ENCODE measurements at places on chromosomes 1 and 21.

- DNase-seq = no peak
These were observed 48.2 kb upstream of the ACTRT2 start for GRCh38 chr1:2972879-2973575.

- DNase-seq = peak; percentile 36
These were observed 115.6 kb downstream of the PGBD5 start for GRCh38 chr1:230310381-230311163.

DNA sequence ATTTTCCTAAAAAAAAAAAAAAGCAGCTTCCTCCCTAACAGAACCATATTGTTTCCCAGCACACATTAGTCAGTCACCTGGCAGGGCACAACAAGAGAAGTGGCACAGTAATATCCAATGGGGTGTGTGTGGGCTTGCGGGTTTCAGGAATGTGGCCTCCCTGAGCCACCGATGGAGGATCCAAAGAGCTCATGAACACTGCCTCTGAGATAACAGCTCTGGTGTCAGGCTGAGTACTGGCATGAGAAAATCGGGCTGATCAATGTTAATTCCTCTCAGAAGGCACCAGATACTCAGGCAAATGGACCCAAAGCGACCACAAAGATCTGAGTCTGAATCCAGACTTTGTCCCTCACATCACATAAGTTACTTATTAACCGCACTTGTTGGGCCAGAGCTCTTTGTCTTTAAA is 2.2 kb upstream of the LYPD8 start:
- no peak for DNase-seq

DNA sequence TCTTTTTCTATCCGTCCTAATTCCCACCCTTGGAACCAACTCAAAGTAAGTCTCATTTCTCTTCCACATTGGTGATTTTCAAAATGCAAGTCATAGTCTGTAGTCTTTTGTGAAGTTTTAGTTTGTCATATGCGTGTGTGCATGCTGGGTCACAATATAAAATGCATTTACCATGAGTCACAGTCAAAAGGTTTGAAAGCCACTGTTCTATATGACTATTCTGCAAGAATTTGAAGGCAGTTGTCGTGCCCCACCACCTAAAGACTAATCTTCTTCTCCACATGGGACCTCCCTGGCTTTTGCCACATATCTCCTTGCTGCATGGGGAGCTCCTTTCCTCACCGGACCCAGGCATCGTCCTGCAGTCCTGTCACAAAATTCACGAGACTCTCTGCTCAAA is 1.6 kb downstream of the STPG1 start:
- DNase-seq = no peak

GRCh38 chr21:26717146-26717739 is 128.0 kb downstream of the ADAMTS1 start:
- DNase-seq = peak; percentile 16

GRCh38 chr1:43464681-43465504 is 11.2 kb upstream of the HYI start:
- DNase-seq = no peak

DNA sequence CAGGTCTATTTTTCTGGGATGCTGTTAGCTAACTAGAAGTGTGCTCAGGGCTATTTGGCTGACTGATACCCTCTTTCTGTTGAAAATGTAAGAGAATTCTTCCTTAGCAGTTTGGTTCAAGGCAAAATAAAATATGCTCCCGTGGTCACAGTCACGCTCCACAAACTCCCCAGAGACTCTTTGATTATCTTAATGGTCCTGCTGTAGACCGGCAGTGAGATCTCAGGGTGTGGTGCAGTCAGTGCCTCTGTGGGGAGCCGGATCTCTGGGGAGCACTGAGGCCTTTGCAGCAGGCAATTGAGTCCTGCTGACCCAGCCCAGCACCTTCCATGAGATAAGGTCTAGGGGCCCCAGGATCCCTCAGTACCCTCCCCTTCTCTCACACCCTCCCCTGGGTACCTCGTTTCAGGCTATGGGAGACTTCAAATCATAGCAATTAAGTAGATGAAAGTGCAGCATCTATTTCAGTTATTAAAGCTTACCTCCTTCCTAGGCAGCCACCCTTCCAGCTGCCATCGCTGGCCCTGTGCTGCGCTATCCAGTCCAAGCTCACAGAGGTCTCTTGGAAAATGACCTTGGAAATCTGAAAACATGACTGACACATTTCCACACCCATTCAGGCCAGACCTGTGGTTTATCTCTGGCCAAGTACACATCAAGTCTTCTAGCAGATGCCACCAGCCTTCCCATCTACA is 98.1 kb downstream of the SEC16B start:
- DNase-seq = no peak

- no peak for DNase-seq
These were observed 72.2 kb downstream of the PLEKHA6 start for GRCh38 chr1:204287466-204287891.

GRCh38 chr1:118615066-118615465 is 373.1 kb downstream of the TBX15 start:
- DNase-seq = no peak

- no peak for DNase-seq
These were observed 199.0 kb downstream of the PDE4B start for GRCh38 chr1:65991694-65992093.

DNA sequence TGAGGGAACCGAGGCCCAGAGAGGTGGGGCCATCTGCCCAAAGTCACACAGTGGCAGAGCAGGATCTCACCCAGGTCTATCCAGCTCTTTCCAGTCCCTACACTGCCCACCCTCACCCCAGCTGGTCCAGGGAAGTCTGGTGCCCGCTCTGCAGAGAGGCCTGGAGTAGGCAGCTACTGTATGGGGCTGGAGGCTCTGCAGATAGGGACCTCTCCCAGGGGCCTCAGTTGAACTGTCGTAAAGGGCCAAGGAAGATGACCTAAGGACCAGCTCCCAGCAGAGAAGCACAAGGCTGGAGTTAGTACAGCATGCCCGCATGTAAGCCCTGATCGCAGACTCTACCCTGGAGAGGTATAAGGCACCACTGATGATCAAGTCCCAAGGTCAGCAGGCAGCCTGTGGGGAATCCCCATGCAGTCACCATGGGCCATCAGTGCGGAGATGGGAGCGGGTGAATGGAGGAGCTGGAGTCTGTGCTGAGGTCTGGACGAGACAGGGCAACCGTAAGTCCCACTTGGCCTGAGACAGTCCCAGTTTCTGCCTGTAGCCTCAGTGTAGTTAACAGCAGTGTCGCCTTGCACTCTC is 320.2 kb downstream of the MATN1 start:
- no peak for DNase-seq

- no peak for DNase-seq
These were observed 16.1 kb upstream of the ETV3 start for GRCh38 chr1:157154291-157154690.

DNA sequence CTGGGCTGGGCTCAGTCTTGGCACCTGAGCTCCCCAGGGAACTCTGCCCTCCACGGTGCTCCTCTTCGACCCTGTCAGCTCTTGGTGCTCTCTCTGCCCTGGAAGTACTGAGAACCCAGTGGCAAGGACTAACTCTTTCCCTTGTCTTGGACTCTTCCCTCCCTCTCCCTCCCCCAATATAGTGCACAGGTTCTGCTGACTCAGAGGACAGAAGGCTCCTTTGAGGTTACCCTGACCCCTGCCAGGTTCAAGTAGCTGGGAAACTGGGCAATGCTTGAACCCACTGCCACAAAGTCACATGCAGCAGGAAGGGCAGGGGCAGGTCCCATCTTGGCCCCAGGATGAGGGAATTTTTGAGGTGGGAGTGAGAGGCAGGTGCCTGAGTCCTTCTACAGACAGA is 20.3 kb downstream of the KCNQ4 start:
- no peak for DNase-seq

DNA sequence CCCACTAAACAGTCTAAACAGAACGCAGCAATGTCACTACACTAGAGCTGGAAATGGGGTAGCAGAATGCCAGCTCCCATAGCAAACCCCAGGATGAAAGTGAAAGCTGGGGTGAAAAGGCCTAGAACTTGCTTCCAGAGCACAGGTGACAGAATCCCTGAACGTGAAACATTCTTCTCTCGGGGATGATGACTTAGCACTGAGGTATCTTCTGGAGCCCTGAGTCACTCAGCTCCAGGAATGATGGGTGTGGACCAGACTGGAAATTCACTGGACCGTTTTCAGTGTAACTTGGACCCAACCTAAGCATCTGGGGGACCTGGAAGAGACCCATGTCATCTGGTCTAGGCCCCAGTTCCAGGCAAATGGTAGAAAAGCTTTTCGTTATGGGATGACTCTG is 108.9 kb downstream of the CDC7 start:
- DNase-seq = peak; percentile 33

DNA sequence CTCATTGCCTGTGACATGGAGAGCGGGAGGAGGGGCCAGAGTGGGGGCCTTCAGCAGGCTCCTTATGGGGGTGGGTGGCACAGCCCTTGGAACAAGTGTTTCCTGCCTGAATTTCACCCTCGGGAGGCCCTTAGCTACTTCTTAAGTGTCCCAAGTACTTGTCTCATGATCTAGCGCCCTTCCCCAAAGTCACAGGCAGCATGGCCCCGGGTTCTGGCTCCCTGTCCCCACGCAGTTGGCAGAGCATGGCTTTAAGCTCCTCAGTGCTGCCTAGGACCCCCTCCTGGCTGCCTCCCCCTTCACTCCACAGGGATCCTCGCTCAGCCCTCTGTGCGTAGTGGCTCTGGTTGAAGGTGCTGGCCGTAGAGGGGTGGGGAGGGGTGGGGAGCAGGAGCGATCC is 197.2 kb downstream of the CAMTA1 start:
- no peak for DNase-seq

DNA sequence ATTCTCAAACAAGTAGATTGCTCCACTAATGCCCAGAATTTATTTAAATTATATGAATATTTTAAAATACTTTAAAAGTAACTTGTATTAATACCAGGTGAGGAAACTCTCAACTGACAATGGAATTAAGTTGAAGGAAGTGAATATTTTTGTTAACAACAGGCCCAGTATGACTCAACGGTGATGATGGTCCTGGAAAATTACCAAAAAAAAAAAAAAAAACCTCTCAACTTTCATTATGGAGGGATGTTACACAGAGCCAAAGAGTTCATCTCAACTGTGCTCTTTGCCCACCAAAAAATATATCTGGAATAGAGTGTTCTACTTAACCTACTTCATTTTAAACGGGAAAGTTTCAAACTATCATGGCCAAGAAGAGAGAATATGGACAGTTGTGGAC is 28.3 kb downstream of the CFH start:
- DNase-seq = no peak

DNA sequence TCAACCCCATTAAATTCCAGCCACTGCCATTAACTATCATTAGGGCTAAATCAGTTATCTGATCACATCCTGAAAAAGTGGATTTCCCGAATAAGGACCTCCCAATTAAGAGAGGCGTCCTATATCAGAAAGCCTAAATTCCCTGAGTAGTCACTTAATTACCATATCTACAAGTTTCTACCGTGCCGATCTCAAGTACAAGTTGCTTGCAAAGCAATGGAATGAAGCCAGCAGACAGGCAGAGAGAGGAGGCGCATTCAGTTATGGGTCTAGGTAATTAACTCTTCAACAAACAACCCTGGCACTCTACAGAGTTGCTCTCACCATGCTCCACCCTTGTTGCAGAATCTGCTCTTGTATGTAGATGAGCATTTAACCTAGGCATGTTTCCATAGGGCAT is 494.6 kb upstream of the RUNX1 start:
- DNase-seq = no peak

GRCh38 chr1:87556326-87556725 is 227.6 kb downstream of the LMO4 start:
- no peak for DNase-seq

DNA sequence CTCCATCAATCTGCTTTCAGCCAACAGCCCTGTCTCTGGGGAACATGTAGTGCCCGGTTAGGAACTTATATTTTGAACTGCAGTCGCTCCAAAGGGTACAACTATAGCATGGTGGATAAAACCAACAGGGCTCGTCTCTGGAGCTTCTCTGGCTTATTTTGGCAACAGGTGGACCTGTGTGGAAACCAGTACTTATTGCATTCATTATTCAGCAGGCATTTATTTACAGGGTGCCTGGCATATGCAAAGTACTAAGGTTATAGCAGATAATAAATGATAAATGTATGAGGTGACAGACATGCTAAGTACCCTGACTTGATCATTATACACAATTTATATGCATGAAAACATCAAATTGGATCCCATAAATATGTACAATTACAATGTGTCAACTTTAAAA is 93.7 kb downstream of the RGS7 start:
- DNase-seq = no peak

- DNase-seq = no peak
These were observed 485.3 kb upstream of the NFIA start for GRCh38 chr1:60596791-60597750.

DNA sequence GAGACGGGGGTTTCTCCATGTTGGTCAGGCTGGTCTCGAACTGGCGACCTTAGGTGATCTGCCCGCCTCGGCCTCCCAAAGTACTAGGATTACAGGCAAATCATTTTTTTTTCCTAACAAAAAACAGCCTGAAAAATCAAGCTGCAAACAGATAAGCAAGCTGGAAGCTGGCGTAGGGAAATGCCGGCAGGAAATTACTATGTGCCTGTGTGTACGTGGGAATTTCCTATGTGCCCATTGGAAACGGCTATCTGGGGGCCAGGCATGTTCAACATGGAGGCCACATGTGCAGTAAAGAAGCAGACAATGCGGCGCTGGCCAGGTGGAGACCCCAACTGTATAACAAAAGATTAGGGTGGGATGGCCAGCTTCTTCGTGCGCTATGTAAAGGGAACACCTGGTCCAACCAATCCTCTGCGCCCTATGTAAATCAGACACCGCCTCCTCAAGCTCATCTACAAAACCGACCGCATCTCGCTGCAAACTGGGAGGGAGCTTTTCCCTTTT is 9.1 kb upstream of the AADACL4 start:
- no peak for DNase-seq

- DNase-seq = no peak
These were observed 579.6 kb upstream of the NR5A2 start for GRCh38 chr1:199447906-199448305.

GRCh38 chr1:25461849-25462248 is 31.2 kb downstream of the MACO1 start:
- no peak for DNase-seq

DNA sequence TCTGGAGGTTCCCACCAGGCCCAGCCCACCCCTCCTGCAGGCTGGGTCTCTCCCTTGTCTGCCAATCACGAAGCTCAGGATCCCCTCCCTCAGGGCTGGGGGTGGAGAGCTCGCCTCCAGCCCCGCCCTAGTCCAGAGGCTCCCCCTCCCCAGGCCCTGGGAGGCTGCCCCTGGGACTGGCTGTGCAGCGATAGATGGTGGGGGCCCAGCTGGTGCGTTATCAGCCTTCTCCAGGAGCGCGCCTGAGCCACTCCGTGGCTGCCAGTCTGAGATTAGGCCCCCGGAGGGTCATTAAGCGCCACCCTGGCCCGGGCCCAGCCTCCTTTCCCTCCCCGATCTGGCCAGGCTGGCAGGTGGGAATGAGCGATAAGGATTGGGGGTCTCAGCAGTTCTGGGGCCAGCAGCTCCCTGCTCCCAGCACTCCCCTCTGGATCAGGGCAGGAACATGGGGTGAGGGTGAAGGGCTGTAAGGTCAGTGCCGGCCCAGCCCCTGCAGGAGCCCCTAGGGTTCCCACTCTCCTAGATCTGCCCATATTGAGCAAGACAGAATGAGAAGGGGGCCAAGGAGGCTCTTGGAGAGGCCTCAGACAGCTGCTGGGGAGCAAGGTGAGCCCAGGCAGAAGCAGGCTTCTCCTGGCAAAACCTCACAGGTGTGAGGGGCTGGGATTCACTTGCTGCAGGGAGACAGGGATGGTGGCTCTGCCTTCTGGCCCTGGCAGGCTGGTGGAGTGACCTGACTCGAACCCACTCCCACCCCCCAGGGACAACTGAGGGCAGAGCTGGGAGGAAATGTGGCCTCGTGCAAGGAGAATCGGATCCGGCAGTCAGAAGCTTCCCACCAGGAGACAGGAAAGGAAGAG is 8.5 kb downstream of the PDZK1IP1 start:
- no peak for DNase-seq

Data from SW 1271 (cell line).